ENCODE measurements at places on chromosomes 7 and 10.
A peak's percentile ranks its signal among the peaks of the same experiment; 100 is the strongest.

GRCh38 chr7:27961255-27961654 lies 219.3 kb downstream of the JAZF1 start:
- DNase-seq, result no peak

- DNase-seq, result no peak
Measured at GRCh38 chr10:48423884-48424283, 117.4 kb downstream of the MAPK8 start.

DNA sequence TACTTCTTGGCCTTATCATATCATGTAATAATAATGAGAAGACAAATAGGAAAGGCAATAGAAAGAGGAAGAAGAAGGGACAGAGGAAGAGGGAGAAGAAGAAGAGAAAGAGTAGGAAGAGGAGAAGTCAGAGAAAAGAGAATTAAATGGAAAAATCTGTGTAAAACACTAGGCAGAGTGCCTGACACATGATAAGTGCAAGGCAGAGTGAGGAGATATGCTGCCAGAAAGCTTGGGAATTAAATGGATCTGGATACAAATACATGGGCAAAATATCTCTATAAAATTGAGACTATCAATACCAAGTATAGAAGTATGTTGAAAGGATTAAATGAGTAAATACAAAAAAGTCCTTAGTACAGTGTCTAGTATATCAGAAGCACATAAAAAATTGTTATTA lies 124.8 kb downstream of the CACNA2D1 start:
- peak; percentile 20 for DNase-seq

- peak; percentile 45 for DNase-seq
Measured at GRCh38 chr7:30510124-30511075, 5.8 kb upstream of the GGCT start.

- peak; percentile 30 for DNase-seq
Measured at GRCh38 chr7:26500749-26501352, 209.2 kb downstream of the SNX10 start.

All from pons (tissue), 1 donor.